ENCODE measurements at places on chromosomes 1 and 21.
A peak's percentile ranks its signal among the peaks of the same experiment; 100 is the strongest.

DNA sequence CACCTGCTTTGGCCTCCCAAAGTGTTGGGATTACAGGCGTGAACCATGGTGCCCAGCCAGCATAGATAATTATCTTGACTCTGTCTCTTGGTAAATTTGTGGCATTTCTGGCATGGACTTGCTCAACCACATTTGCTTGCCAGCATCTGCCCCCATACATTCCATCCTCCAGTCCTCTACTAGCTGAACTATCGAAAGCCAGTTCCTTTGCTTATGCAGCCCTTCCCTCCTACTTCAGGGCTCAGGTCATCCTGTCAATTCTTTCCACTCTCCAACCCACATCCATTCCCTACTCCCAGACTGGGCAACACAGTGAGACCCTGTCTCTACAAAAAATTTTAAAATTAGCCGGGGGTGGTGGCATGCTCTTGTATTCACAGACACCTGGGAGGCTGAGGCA, 13.0 kb upstream of the UQCRHL start:
- DNase-seq: no peak

GRCh38 chr1:179175011-179175841, 54.3 kb downstream of the ABL2 start:
- DNase-seq: no peak

DNA sequence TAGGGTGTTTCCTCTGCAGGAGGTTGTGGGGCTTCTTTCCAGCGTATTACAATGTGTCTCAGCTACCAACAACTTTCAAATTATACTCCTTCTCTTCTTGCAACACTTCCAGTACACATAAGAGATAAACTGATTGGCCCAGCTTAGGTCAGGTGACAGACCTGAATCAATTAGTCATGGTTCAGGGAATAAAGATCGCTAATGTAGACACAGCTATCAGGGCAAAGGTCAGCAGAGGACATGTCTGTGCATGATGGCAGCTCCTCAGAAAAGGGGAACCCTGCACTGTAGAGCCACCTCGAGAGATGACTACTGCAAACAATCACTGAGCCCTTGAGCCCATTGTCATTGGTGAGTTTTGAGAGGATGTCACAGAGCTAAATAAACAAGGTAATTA, 36.8 kb upstream of the PKN2 start:
- peak; percentile 4 for DNase-seq

DNA sequence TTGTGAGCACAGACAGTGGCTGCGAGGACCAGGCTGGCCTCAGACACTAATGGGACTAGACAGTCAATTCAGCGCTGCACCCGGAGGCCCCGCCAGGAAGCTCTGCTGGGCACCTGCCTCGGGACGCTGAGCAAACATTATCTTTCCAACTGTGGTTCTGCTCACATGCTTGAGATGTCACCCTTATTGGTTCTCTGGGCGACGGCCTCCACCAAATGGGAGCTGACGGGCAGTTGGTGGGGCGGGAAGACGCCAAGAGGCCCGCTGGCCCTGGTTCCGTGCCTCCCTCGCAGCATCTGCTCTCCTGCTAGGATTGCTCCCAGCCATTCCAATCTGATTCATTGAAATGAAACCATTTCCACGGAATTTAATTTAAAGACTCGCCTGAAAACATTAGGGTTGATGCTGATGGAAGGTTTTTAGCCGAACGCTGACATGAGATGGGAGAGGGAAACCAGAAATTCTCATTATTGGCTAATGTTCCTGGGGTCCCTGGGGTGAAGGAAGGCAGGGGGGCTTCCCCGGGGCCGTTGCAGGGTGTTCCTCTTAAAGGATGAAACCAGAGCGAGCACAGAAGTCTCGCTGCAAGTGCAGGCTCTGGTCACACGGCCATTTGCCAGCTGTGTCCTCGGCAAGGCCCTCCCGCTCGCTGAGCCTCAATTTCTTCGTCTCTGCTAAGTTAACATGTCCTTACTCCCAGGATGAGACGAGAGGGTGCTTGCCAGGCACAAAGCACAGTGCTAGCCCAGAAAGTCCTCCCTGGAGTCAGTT, 512.2 kb downstream of the NPHP4 start:
- no peak for DNase-seq

GRCh38 chr1:198118134-198118533, 38.7 kb upstream of the NEK7 start:
- DNase-seq: no peak

DNA sequence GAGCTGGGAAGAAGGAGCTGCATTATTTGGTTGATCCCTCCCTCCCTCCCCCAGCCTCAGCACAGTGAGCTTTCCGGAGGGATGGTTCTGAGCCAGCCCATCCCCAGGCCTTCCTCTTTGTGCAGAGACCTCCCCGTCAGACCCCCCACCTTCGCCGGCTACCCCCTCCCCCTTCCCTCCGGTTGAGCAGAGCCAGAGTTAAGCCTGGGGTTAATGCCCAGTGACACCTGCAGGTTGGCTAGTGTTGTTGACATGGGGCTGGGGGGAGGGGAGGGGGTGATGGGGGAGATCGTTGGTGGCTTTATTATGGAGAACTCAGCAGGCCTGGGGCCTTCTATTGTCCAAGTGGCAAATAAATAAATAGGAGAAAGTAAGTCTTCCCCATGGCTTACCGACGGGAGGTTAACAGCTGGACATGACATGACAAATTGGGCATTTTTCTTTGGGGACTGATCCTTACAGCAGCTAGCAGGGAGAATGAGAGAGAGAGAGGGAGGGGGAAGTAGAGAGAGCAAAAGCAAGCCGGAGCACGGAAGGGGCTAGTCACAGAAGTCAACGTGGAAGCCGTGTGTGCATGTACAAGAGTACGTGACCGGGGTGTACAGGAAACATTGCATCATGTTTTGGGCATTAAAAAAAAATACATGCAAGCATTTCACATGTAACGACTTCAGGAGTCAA, 131.1 kb downstream of the TMEM53 start:
- DNase-seq: no peak

DNA sequence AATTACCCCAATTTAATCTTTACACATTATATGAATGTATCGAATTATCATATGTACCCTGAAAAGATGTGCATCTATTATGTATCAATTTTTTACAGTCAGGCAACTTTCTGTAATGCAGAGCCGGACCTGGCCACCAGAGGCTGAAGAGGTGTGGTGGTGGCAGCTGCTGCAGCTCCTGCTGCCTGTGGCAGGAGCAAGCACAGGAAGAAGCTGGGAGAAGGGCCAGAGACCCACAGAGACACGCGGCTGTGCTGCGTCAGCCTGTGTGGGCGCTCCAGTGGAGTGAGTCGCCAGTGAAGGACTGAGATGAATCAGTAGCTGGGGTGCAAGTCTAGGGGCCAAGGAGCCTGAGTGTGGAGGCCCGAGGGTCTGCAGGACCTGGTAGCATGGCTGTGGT, 74.3 kb upstream of the COG2 start:
- peak; percentile 60 for DNase-seq

All from activated CD4-positive, alpha-beta T cell treated with anti-CD3 and anti-CD28 coated beads for 48 hours (primary cell).